ENCODE measurements at places on chromosomes 1 and 21. TPM values are rescaled to one million over a fixed set of nuclear protein-coding genes. Genes with fewer than 3 reads are reported as not detected.

DNA sequence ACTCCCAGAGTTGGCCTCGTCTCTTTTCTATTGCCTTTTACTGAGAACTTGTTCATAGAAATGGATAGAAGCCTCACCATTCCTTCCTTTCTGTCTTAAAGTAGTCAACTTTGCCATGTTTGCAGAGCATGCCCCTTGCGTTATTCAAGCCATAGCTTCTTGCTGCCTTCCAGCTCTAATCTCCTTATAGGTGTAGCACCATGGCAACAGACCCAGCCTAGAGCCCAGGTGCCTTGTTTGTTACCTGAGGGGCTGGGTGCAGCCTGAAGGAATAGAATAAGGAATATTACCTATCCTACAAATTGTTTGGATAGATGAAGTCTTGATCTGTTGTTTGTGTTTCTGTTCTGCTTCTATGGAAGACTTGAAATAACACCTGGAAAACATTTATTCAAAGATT lies 59.9 kb downstream of the CLEC20A start:
- no peak for DNase-seq

Gene GALE
- 110 TPM for total RNA-seq

Gene TCHH
- not detected for total RNA-seq

Gene OR2C3
- total RNA-seq = not detected

- no peak for DNase-seq
These were observed 9.1 kb downstream of the PYCR2 start for GRCh38 chr1:225914947-225915346.

DNA sequence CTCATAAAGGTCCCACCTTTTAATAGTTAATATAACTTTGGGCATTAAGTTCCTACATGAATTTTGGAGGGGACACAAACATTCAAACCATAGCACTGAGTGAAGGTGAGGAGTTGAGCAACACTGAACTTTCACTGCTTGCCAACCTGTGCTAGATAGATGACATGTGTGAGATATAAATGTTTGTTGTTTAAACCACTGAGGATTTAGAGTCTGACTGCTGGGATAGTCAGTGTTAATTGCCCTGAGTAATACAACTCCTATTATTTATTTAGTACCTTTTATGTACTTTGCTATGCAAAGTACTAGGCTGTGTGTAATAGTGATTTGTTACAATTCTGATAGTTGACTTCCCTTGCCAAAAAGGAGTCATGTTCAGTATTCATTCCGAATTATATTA lies 32.4 kb upstream of the SLC16A1 start:
- DNase-seq = no peak

DNA sequence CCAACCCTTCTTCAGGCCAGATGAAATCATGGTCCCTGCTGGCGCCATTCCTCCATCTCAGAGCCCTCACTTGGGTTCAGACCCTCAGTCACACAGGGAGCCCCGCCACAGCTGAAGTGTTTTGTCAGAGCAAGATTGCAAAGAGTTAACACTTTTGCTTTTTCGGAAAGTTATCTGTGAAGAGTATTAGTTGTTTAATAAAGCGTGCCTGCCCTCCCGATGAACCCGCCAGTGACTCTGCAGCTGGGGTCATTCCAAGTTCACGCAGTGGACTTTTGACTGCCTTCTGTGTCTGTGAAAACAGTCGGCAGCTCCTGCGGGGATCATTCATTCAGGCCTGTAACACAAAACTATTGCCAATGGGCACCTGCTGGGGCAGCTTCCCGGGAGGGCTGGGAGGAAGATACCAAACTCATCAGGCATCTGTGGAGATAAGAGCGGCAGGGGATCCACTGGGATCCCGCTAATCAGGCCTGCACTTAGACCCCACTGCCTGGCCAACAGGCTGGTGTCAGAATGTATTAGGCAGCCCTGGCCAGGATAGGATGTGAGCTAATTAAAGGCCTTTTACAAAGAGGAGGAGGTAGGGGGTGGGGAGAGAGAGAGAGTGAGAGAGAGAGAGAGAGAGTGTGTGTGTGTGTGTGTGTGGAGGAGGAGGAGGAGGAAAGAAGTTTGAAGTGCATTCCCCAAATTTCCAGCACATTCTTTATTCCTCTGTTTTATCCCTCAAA lies 184.5 kb downstream of the DHRS3 start:
- peak; percentile 13 for DNase-seq

Gene ASTN1
- 0.07 TPM for total RNA-seq

DNA sequence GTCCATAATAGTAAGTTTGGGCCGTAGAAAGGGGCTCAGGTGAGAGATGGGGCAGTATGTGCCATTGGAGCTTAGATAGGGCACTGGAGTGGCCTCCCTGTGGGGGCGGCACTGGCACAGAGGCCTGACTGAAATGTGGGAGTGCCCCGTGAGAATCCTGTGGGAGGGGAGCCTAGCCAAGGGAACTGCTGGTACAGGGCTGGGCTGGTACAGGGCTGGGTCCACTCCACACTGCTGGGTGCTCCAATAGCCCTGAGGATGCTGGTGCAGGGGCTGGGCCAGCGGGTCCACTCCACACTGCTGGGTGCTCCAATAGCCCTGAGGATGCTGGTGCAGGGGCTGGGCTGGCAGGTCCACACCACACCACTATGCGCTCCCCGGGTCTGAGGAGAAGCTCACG lies 44.8 kb upstream of the PWP2 start:
- no peak for DNase-seq

Gene SIK1
- 4.9 TPM for total RNA-seq
